Endothelial cell (in vitro differentiated cells): ENCODE measurements at places on chromosomes 5 and 9.

- no peak for DNase-seq
- H3K27me3 ChIP-seq, result no peaks in the 10 kb centered on the region
- no peak overlapping the region for H3K4me3 ChIP-seq
- no peak overlapping the region for H3K27ac ChIP-seq
- H3K4me1 ChIP-seq, result peaks cover 3% of the 10 kb centered on the region
Measured at GRCh38 chr5:167952278-167952995, 339.0 kb upstream of the WWC1 start.

DNA sequence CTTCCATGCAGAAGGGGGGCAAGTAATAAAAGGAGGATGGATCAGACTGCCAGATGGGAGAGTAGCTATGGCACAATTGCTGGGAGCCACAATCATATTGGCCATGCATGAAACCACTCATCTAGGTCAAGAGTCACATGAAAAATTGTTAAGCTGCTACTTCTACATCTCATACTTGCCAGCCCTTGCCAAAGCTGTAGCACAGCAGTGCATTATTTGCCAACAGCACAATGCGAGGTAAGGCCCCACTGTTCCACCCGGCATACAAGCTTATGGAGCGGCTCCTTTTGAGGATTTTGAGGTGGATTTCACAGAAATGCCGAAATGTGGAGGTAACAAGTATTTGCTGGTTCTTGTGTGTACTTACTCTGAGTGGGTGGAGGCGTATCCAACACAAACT, 109.9 kb upstream of the EPB41L4A start:
- peaks cover 9% of the 10 kb centered on the region for H3K4me1 ChIP-seq
- peaks cover 5% of the 10 kb centered on the region for H3K27me3 ChIP-seq
- no peak overlapping the region for H3K27ac ChIP-seq
- DNase-seq, result no peak
- no peak overlapping the region for H3K4me3 ChIP-seq

- peaks cover 27% of the 10 kb centered on the region for H3K27me3 ChIP-seq
- peaks cover 6% of the 10 kb centered on the region for H3K36me3 ChIP-seq
- no peak for DNase-seq
- no peak overlapping the region for H3K27ac ChIP-seq
- H3K4me3 ChIP-seq, result no peak overlapping the region
Measured at GRCh38 chr5:138466125-138466899, 1.0 kb downstream of the EGR1 start.

DNA sequence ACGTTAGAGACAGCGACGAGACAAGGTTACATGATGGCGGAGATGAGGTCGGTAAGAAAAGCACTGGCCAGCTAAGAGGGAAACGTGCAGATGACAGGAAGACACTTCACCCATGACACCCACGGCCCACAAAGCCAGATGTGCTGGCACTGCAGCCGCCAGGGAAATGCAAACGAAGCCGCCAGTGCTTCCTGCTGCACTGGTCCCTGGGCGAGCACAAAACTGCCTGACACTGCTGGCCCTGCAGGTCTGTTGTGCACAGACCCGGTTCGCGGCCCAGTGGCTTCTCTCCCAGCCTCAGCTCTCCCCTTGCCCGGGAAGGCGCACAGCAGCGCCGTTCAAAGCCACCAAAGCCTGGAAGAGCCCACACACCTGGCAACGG, 20.3 kb downstream of the QSOX2 start:
- H3K36me3 ChIP-seq, result peaks cover 7% of the 10 kb centered on the region
- peaks cover 5% of the 10 kb centered on the region for H3K27me3 ChIP-seq
- H3K4me3 ChIP-seq, result no peak overlapping the region
- no peak overlapping the region for H3K27ac ChIP-seq

- H3K27ac ChIP-seq, result no peak overlapping the region
- DNase-seq, result no peak
- peaks cover 6% of the 10 kb centered on the region for H3K27me3 ChIP-seq
- H3K4me3 ChIP-seq, result no peak overlapping the region
- H3K36me3 ChIP-seq, result peaks cover 9% of the 10 kb centered on the region
Measured at GRCh38 chr5:15798006-15798405, 298.0 kb downstream of the FBXL7 start.

DNA sequence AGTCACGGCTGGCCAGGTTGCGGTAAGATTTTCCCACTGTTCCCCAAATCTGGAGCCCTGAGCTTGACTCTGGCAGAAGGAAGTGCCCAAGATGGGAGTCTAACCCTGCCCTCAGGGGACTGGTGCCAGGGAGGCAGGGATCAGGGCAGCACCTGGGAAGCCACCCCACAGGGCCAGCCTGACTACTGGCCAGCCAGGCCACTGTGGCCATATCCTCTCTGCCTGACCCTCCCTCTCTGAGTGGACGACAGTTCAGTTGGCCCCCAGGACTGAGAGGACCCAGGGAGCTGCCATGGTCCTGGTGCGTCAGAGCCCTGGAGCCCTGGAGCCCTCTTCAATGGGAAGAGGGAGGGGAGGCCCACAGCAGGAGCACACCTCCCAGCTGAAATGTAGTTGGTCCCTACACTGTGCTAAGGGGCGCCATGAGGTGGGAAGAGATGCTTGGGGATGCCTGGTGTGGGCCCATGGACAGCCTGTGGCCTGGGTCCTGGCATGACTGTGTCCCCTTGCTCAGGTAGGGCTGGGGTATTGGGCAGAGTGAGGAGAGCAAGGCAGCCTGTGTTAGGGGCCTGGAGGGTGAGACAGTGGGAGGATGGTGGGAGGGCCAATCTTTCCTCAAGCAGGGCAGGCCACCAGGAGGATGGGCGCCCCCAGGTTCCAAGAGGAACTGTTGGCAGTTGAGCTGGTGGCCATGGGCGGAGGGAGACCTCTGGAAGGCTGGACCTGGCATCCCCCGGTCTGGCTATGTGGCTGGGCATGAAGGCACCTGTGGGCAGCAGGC, 81.1 kb downstream of the PHF2 start:
- H3K4me3 ChIP-seq, result no peak overlapping the region
- peaks cover 5% of the 10 kb centered on the region for H3K27me3 ChIP-seq
- peaks cover 20% of the 10 kb centered on the region for H3K36me3 ChIP-seq
- H3K4me1 ChIP-seq, result no peaks in the 10 kb centered on the region
- no peak overlapping the region for H3K27ac ChIP-seq
- DNase-seq, result no peak

DNA sequence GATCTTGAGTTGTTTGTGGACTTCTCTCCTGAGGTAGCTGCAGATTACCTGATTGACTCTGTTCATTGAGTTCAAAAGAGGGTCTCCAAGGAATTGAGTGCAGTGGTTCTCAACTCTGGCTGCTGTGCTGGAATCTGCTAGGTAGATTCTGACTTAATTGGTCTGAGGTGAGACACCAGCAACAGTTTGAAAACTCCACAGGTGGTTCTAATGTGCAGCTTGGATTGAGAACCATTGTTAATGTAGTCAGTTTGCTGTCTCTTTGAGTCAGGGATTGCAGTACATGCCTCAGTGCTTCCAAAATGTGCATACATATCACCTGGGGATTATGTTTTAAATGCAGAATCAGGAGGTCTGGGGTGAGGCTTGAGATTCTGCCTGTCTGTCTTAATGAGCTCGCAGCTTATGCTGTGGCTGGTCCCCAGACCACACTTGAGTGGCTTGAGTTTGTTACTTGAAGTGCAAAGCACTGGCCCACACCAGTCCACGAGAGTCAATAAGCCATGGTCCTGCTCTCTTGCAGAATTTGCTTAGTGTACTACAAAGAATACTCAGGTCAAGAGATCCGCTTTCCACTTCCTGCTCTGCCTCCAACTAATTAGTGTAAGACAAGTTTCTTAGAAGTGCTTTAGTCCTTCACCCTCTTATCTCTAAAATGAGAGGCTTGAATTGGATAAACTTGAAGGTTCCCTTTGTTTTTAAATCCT, 82.3 kb downstream of the ATG10 start:
- H3K4me1 ChIP-seq, result no peaks in the 10 kb centered on the region
- no peaks in the 10 kb centered on the region for H3K27me3 ChIP-seq
- H3K27ac ChIP-seq, result no peak overlapping the region
- DNase-seq, result no peak

DNA sequence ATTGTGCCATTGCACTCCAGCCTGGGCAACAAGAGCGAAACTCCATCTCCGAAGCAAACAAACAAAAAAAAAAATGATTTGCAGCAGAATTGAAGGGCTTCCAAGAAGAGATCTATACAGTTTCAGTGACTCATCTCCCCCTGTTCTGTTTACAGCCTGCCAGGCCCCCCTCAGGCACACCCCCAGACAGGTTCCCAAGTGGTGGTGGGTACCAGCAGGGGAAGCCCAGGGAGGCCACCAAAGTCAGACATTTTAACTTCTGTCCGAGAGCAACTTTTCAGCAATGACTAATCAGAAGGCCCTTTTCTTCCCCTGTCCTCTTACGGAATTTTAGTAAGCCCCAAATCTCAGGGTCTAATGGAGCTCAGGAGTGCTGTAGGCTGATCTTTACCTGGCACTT, 98.7 kb downstream of the PAX5 start:
- H3K4me3 ChIP-seq, result no peak overlapping the region
- no peaks in the 10 kb centered on the region for H3K36me3 ChIP-seq
- no peak overlapping the region for H3K27ac ChIP-seq
- H3K4me1 ChIP-seq, result no peaks in the 10 kb centered on the region
- DNase-seq, result no peak
